T-cell (primary cell): ENCODE measurements at places on chromosomes 11 and 22.
A peak's percentile ranks its signal among the peaks of the same experiment; 100 is the strongest.

GRCh38 chr11:11973361-11973800, 35.0 kb downstream of the DKK3 start:
- no peak for DNase-seq

GRCh38 chr22:49913446-49913845, 4.8 kb downstream of the ALG12 start:
- no peak for DNase-seq

DNA sequence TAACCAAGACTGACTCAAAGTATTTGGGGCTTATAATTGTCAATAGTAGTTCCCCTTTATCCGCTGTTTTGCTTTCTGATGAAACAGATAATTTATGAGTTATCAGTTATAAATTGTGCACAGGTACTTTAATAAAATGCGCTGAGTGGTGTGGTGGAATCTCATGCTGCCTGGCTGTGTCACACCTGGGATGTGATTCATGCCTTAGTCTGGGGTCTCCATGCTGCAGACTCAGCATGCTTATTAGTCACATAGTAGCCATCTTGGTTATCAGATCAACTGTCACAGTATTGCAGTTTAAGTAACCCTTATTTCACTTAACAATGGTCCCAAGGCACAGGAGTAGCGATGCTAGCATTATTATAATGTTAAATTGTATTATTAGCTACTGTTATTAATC, 995.2 kb downstream of the NTM start:
- DNase-seq, result no peak

DNA sequence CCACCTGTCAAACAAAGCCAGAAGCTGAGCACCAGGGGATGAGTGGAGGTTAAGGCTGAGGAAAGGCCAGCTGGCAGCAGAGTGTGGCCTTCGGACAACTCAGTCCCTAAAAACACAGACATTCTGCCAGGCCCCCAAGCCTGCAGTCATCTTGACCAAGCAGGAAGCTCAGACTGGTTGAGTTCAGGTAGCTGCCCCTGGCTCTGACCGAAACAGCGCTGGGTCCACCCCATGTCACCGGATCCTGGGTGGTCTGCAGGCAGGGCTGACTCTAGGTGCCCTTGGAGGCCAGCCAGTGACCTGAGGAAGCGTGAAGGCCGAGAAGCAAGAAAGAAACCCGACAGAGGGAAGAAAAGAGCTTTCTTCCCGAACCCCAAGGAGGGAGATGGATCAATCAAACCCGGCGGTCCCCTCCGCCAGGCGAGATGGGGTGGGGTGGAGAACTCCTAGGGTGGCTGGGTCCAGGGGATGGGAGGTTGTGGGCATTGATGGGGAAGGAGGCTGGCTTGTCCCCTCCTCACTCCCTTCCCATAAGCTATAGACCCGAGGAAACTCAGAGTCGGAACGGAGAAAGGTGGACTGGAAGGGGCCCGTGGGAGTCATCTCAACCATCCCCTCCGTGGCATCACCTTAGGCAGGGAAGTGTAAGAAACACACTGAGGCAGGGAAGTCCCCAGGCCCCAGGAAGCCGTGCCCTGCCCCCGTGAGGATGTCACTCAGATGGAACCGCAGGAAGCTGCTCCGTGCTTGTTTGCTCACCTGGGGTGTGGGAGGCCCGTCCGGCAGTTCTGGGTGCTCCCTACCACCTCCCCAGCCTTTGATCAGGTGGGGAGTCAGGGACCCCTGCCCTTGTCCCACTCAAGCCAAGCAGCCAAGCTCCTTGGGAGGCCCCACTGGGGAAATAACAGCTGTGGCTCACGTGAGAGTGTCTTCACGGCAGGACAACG, 11.7 kb downstream of the CXCR5 start:
- peak; percentile 79 for DNase-seq

- DNase-seq, result no peak
Observed at GRCh38 chr11:125452125-125452470, 44.0 kb downstream of the FEZ1 start.

- DNase-seq, result no peak
Observed at GRCh38 chr22:28310299-28310698, 369.3 kb downstream of the TTC28 start.

DNA sequence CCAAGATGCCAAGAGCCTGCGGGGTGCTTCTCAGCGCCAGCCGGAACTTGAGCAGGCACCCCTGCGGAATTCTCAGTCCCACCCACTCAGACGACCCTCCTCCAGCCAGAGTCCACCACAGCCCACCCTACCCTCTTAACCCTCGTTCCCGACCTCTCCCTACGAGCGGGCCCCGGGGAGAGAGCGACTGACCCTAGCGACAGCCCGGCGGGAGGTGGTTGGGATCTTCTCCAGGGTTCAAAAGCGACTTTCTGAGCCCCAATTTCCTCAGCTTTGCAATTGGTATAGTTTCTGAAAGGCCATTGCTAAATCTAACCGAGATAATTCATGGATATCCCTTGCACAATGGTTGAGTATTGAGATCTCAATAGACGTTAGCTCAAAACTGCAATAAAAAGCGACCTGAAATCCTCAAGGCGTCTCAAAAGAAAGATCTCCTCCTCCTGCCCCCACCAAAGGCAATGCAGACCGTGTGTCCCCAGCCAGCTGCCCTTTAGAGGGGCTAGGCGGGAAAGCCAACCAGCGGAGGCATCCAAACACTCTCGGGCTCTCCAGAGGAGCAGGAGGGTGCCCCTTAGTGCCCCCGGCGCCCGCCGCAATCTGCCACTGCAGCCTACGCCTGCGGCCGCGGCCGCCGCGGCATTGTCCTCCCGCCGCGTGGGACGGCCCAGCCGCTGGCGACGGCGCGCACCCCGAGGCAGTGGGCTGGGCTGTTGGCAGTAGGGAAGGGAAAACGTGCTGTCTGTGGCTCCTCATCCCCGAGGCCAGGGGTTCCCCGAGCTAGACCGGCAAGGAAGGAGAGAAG, 1.5 kb upstream of the SLC6A5 start:
- DNase-seq, result no peak

GRCh38 chr11:90593099-90593498, 370.2 kb upstream of the CHORDC1 start:
- no peak for DNase-seq

- DNase-seq, result no peak
Observed at GRCh38 chr11:76275446-76275845, 69.1 kb upstream of the WNT11 start.

- no peak for DNase-seq
Observed at GRCh38 chr11:12683874-12684273, 9.7 kb downstream of the TEAD1 start.
